ENCODE measurements at places on chromosomes 3 and 15.

DNA sequence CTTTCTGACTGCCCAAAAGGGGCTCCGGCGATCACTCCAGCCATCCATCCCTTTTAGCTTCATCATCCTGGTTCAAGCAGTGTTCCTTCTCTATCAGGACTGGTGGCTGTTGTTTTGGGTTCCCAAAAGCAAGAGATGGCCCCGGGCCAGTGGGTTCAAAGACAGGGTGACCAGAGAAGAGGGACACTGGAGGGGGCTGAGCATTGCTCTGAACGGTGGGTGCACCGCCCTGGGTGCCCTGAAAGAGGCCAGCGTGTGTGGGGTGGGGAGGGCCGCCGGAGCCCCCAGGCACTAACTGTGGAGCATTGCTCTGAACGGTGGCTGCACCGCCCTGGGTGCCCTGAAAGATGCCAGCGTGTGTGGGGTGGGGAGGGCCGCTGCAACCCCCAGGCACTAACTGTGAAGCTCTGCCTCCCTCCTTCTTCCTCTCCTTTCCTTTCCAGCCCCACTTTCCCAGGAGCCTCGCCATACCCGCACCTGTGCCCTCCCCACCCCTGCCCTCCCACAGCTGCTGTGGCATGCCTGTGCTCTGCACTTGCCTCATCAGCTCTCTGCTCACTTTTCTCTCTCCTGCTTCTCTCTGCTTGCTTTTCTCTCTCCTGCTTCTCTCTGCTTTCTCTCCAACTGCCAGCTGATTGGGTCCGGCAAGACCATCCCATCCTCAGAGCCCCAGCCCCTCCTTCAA, 37.4 kb upstream of the OR4F6 start:
- H3K4me1 ChIP-seq, result no peaks in the 10 kb centered on the region
- no peak for DNase-seq
- no peaks in the 10 kb centered on the region for H3K36me3 ChIP-seq

- H3K27me3 ChIP-seq, result peaks cover 3% of the 10 kb centered on the region
- DNase-seq, result no peak
- H3K4me3 ChIP-seq, result no peak overlapping the region
- H3K4me1 ChIP-seq, result no peaks in the 10 kb centered on the region
- H3K27ac ChIP-seq, result no peak overlapping the region
These were observed 9.5 kb upstream of the ROPN1B start for GRCh38 chr3:125959317-125960065.

DNA sequence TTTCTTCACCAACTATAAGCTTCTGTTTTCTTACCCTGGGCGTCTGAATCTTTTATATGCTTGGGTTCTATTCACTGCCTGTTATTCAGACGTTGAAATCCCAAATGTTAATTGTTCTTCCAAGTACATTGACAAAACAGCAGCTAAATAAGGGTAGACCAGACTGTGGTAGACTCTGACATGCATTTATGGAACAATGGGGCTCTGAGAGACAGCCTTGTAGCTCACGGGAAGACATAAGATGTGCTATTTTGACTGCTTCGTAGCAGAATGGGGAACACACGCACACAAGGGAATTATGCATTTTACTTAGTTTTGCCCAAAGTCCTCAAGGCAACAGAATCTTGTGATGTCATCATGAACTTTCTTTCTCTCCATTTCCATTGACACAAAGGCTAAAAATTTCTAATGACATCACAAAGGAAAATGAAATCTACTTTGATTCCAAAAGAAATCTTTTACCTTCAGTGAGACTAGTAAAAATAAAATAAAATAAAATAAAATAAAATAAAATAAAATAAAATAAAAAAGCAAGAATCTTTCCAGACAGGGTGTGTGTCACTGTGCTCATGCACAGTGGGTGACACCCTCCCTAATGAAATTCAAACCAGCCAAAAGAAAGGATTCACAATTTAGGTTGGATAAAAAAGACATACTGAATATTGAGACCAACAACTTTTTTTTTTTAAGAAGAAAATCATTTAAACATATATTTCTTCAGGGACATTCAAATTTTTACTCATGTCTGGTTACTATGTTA, 346.6 kb downstream of the ZBTB20 start:
- H3K4me1 ChIP-seq, result no peaks in the 10 kb centered on the region
- H3K27ac ChIP-seq, result no peak overlapping the region
- H3K27me3 ChIP-seq, result no peaks in the 10 kb centered on the region
- H3K4me3 ChIP-seq, result no peak overlapping the region
- H3K36me3 ChIP-seq, result no peaks in the 10 kb centered on the region

DNA sequence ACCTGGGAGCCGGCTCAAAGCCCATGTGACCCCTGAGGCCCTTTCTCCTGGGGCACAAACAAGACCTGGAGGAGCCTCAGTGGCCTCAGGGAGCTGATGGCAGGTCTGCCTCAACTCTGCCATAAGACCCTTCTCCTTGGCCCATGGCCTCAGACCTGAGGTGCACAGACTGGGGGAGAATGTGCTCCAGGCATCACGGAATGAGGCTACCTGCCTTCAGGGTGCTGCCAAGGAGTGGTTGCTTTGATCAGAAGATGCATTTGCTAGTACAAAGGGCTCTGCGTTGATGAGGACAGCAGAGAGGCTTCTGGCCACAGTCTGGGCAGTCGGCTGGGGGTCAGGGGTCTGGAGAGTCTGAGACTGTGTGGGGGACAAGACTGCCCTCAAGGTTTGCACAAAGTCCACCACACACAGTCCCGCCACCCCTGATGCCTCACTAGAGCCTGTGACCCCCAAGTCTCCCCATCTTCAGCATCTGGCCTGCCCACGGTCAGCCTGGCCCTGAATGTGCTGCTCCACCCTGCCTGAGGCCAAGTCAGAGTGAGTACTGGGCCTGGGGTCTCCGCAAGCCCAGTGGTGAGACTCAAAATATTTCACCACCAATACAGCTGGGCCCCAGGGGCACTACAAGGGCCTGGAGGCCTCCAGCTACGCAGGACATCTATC, 26.6 kb downstream of the ALDH1L1 start:
- no peaks in the 10 kb centered on the region for H3K4me1 ChIP-seq
- no peak overlapping the region for H3K4me3 ChIP-seq
- no peak overlapping the region for H3K27ac ChIP-seq
- H3K36me3 ChIP-seq, result no peaks in the 10 kb centered on the region

- H3K36me3 ChIP-seq, result no peaks in the 10 kb centered on the region
- H3K27me3 ChIP-seq, result no peaks in the 10 kb centered on the region
- no peak overlapping the region for H3K4me3 ChIP-seq
- H3K27ac ChIP-seq, result no peak overlapping the region
- DNase-seq, result no peak
These were observed 32.2 kb downstream of the ADGRG7 start for GRCh38 chr3:100641471-100642032.

- H3K4me1 ChIP-seq, result no peaks in the 10 kb centered on the region
- H3K27ac ChIP-seq, result no peak overlapping the region
- no peaks in the 10 kb centered on the region for H3K36me3 ChIP-seq
- no peaks in the 10 kb centered on the region for H3K27me3 ChIP-seq
These were observed 2.6 kb upstream of the CCR4 start for GRCh38 chr3:32948625-32949445.

- H3K27ac ChIP-seq, result no peak overlapping the region
- H3K4me3 ChIP-seq, result no peak overlapping the region
- no peaks in the 10 kb centered on the region for H3K4me1 ChIP-seq
- no peaks in the 10 kb centered on the region for H3K27me3 ChIP-seq
- no peaks in the 10 kb centered on the region for H3K36me3 ChIP-seq
These were observed 263.2 kb downstream of the NR2F2 start for GRCh38 chr15:96593735-96594134.

All from colonic mucosa (tissue), 4 donors.